B cell (primary cell): ENCODE measurements at places on chromosomes 4 and X.

DNA sequence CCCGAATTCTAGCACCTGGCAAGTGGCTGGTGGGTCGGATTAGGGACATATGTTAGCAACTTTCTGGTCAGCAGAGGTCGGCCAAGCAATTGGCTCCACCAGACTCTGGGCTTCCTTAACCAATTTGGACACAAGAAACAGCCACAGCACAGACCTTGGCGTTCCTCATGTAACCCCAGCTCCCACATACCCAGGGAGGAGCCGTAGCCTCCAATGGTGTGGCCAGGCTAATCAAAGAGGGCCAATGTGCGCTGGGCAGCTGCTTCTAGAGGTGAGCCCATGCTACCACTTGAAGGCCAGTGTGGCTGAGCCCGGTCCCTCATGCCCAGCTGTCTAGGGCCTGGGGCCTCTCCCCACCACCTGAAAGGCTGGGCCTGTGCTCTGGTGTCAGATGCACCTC lies 82.5 kb upstream of the MSX1 start:
- no peaks in the 10 kb centered on the region for H3K27me3 ChIP-seq
- no peak overlapping the region for H3K4me3 ChIP-seq
- DNase-seq = no peak
- no peak overlapping the region for H3K27ac ChIP-seq

GRCh38 chrX:153768311-153769157 lies 4.5 kb downstream of the PLXNB3 start:
- H3K27ac ChIP-seq = no peak overlapping the region
- H3K36me3 ChIP-seq = no peaks in the 10 kb centered on the region
- H3K27me3 ChIP-seq = no peaks in the 10 kb centered on the region
- no peaks in the 10 kb centered on the region for H3K4me1 ChIP-seq
- H3K4me3 ChIP-seq = no peak overlapping the region

- no peaks in the 10 kb centered on the region for H3K27me3 ChIP-seq
- no peaks in the 10 kb centered on the region for H3K4me1 ChIP-seq
- H3K4me3 ChIP-seq = no peak overlapping the region
- no peak overlapping the region for H3K27ac ChIP-seq
- no peak for DNase-seq
- H3K36me3 ChIP-seq = no peaks in the 10 kb centered on the region
These were observed 64.2 kb upstream of the PJA1 start for GRCh38 chrX:69229436-69229835.

DNA sequence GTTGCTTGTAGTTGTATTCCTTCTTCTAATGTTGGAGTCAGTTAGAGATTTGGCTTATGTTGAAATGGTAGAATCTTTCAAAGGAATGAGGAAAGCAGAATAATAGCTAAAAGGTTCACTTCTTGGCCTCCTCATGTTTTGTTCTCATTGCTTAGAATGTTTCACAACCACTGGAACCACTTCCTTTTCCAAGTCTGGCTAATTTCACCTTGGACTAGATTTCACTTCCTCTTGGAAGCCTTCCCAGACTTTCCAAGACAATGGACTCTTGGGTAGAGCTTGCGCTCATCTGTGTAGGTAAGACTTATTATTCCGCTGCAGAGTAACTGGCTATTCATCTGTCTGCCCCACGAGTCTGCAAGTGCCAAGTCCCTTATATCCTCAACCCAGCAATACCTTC lies 8.3 kb downstream of the SPATA18 start:
- no peaks in the 10 kb centered on the region for H3K36me3 ChIP-seq
- DNase-seq = no peak
- no peaks in the 10 kb centered on the region for H3K4me1 ChIP-seq
- H3K27ac ChIP-seq = no peak overlapping the region

- H3K4me1 ChIP-seq = no peaks in the 10 kb centered on the region
- H3K27ac ChIP-seq = no peak overlapping the region
- no peaks in the 10 kb centered on the region for H3K27me3 ChIP-seq
These were observed 228.9 kb upstream of the RPS6KA3 start for GRCh38 chrX:20495575-20495974.

DNA sequence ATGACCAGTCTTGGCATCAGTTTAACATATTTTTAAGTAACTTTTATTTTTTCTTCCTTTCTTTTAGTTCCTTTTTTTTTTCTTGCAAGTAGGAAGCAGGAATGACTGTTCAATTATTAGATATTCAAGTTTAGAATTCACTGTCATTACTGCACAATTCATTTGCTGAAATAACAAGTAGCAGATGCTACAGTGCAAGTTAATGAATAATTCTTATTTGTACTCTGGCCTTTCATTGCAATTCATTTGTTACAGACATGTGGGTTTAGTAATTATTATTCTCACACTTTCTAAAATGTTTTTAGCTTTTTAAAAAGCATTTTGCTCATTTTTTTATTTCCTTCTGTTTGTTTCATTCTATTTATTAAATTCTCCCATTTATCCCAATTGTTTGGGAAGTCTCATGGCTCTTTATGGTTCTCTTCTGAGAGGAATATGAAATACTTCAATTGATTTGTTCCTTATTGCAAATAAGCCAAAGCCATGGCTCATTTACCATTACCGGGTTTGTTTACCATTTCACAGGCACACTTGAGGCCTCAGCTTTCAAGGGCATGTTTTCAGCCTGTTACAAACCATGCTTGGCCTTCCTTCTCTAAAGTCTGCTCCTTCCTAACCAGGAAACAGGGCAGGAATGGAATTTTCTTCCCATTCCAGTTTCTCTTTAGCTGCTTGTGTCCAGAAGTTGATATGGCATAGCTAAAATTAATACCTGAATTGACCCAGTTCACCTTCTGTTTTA lies 4.6 kb upstream of the DCAF4L1 start:
- H3K4me3 ChIP-seq = no peak overlapping the region
- H3K27ac ChIP-seq = no peak overlapping the region
- no peaks in the 10 kb centered on the region for H3K4me1 ChIP-seq
- H3K36me3 ChIP-seq = no peaks in the 10 kb centered on the region
- DNase-seq = no peak

- H3K27ac ChIP-seq = no peak overlapping the region
- no peaks in the 10 kb centered on the region for H3K27me3 ChIP-seq
- no peak for DNase-seq
- no peak overlapping the region for H3K4me3 ChIP-seq
- H3K36me3 ChIP-seq = no peaks in the 10 kb centered on the region
- H3K4me1 ChIP-seq = no peaks in the 10 kb centered on the region
These were observed 181.8 kb upstream of the GPRIN3 start for GRCh38 chr4:89489338-89489771.

DNA sequence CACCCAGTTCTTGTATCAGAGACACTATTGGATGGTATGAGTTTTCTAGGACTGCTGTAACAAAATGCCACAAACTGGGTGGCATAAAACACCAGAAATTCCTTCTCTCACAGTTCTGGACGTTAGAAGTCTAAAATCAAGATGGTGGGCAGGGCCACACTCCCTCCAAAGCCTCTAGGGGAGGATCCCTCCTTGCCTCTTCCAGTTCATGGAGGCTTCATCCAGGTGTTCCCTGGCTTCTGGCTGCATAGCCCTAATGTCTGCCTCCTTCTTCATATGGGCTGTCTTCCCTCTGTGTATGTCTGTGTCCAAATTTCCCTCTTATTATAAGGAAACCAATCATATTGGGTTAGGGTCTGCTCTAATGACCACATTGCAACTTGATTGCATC lies 38.4 kb upstream of the RASL11B start:
- no peak for DNase-seq
- no peaks in the 10 kb centered on the region for H3K4me1 ChIP-seq
- H3K36me3 ChIP-seq = no peaks in the 10 kb centered on the region

DNA sequence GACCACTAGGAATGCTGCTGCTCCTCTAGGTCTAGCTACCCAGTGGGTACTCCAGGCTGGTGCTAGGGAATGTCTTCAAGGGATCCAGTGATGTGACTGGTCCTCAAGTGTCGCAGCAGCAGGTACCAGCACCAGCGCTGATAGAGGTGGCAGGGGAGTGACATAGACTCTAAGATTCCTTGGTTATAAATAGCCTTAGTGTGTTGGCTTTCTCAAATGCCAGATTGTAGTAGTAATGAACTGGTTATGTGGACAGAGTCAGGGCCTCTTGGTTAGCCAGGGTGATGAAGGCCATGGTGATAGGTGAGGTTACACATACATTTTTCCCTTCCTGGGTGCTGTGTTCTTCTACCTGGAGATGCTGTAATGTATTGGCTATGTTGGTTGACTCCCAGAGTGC lies 38.3 kb downstream of the DCLK2 start:
- no peaks in the 10 kb centered on the region for H3K36me3 ChIP-seq
- H3K4me3 ChIP-seq = no peak overlapping the region
- DNase-seq = no peak
- no peaks in the 10 kb centered on the region for H3K27me3 ChIP-seq

- DNase-seq = no peak
- H3K36me3 ChIP-seq = no peaks in the 10 kb centered on the region
- H3K27ac ChIP-seq = no peak overlapping the region
- no peaks in the 10 kb centered on the region for H3K4me1 ChIP-seq
These were observed 21.8 kb upstream of the JADE1 start for GRCh38 chr4:128787509-128788311.

DNA sequence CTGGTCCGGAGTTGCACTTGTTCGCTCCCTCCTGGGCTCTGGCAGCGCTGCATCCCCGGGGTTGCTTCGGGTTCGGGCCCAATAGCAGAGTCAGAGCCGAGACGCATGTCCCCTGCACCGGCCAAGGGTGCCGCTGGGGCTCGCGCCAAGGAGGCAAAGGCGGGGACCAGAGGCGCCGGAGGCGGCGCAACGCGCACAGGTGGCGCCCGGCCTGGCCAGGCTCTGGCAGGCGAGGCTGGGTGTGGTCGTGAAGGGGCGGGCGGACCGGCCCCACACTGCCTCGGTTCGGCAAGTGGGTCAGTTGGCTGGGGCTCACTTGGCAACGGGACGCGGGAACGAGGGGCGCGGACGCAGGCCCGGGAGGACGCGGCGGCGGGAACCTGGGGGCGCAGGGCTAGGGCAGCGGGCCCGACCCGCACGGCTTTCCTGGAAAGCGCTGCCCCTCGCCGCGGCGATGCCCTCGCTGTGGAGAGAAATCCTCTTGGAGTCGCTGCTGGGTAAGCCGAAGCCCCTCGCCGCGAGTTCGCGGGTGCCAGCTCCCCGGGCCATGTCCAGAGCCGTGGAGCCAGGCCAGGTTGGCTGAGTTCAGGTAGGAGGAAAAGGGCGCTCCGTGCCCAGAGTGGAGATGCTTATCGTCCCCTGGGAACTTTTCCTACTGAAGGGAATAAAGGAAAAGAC lies at the start of gene CWH43:
TSS of gene CWH43 (plus strand) at position 300 of the 678 bp plus-strand sequence. CDS start at position 455, 155 bp downstream.
- H3K27ac ChIP-seq = no peak within 1 kb of the TSS
- H3K36me3 ChIP-seq = no peaks in the 10 kb centered on the region
- no peaks in the 10 kb centered on the region for H3K4me1 ChIP-seq
- H3K4me3 ChIP-seq = no peak within 1 kb of the TSS
- peaks cover 6% of the 10 kb centered on the region for H3K27me3 ChIP-seq

DNA sequence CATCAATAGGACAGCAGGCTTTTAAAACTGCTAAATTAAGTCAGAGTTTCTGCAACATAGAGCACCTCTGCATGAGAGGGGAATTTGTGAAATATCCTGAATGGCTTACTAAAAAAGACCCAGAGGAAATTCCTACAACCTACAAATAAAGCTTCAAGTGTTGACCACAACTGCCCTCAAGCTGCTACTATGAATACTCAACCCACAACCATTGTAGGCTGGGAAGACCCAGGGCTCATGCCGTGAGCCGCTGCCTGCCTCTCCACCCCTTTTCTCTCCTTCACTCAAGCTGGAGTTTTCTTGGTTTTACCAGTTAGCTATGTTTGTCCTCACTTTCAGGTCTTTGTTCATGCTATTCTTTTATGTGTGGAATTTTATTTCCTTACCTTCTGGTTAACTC lies 151.6 kb downstream of the EMCN start:
- no peaks in the 10 kb centered on the region for H3K27me3 ChIP-seq
- H3K36me3 ChIP-seq = no peaks in the 10 kb centered on the region
- H3K4me3 ChIP-seq = no peak overlapping the region
- H3K4me1 ChIP-seq = no peaks in the 10 kb centered on the region
- no peak for DNase-seq
- H3K27ac ChIP-seq = no peak overlapping the region

- H3K27ac ChIP-seq = no peak overlapping the region
- H3K27me3 ChIP-seq = no peaks in the 10 kb centered on the region
- H3K4me1 ChIP-seq = no peaks in the 10 kb centered on the region
These were observed 10.5 kb upstream of the PRSS48 start for GRCh38 chr4:151266497-151266896.

GRCh38 chr4:102439236-102439614 lies 61.9 kb upstream of the NFKB1 start:
- H3K4me1 ChIP-seq = no peaks in the 10 kb centered on the region
- H3K4me3 ChIP-seq = no peak overlapping the region
- no peaks in the 10 kb centered on the region for H3K36me3 ChIP-seq
- H3K27ac ChIP-seq = no peak overlapping the region
- no peak for DNase-seq

DNA sequence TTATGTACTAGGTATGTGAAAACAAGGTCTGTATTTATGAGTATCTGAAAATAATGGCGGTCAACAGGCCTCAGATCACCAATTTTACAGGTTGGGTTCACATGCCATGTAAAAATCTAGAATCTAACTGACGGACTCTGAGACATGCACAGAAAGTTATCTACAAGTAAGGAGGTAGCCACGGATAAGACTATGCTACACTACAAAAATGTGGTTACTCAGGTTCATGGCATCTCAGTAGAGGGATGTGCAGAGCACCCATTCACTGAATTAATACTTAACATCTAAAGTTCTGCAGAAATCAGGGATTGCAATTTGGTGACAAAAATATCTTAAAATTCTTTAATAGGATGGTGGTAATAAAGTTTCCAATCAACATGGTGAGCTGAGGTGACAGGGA lies 155.9 kb downstream of the APBB2 start:
- no peaks in the 10 kb centered on the region for H3K36me3 ChIP-seq
- no peak overlapping the region for H3K4me3 ChIP-seq
- H3K27me3 ChIP-seq = no peaks in the 10 kb centered on the region
- H3K27ac ChIP-seq = no peak overlapping the region
- no peak for DNase-seq

- no peak overlapping the region for H3K27ac ChIP-seq
- H3K27me3 ChIP-seq = no peaks in the 10 kb centered on the region
- DNase-seq = no peak
- no peak overlapping the region for H3K4me3 ChIP-seq
- no peaks in the 10 kb centered on the region for H3K4me1 ChIP-seq
- H3K36me3 ChIP-seq = no peaks in the 10 kb centered on the region
These were observed 84.9 kb downstream of the SPCS3 start for GRCh38 chr4:176404621-176405020.

DNA sequence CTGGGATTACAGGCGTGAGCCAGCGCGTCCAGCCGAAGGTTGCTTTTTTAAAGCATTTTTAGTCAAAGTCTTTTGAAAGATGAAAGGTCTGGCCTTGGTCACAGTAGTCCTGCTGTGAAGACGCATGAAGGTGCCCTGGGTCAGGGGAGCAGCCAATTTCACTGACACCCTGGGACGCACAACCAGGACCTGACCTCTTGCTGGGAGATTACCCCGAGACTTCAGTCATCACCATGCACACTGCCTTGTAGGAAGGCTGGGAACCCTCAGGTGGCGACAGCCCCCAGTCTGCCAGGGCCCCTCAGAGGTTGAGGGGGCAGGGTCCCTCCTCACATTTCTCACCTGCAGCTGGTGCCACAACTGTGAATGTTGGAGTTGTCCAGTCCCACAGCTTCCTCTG lies 53.2 kb downstream of the CPLX1 start:
- DNase-seq = no peak
- H3K4me1 ChIP-seq = no peaks in the 10 kb centered on the region
